Right renal cortex interstitium (tissue), 3 donors: ENCODE measurements at places on chromosomes 2 and 18.

DNA sequence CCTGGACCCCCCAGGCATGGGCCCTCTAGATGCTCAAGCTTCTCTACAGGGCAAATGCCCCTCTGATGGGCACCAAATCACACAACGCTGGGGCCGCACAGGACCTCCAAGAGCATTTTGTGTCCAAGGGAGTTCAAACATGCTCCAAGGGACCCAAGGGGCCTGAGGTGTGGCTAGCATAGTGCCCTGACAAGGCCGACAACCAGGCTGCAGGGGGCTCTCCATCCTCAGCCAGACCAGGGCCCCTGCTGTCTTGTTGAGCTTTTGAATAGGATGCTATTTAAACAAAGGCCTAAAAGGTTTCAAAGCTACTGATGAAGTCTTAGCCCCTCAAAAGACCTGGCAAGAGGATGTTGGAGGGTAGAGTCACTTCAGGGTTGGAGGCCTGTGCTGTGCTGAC, 33.1 kb downstream of the EN1 start:
- DNase-seq: no peak

DNA sequence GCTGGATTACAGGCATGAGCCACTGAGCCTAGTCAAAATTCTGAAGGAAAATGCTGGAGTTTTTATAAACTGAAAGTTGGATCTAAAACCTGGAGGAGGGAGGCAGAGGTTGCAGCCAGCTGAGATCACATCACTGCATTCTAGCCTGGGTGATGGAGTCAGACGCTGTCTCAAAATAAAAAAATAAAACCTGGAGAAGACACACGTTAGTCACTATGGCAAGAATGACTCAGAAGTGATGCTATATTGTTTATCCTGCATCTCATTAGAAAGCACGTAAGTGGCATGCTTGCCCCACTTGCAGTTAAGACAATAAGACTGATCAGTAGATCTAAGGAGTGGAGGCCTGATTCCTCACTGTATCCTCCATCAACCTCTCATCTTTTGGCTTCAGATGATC, 106.6 kb upstream of the STON1 start:
- no peak for DNase-seq

- DNase-seq: no peak
These were observed 93.0 kb upstream of the CHST9 start for GRCh38 chr18:27278131-27278530.

GRCh38 chr18:31688606-31689005, 4.2 kb upstream of the B4GALT6 start:
- DNase-seq: no peak

DNA sequence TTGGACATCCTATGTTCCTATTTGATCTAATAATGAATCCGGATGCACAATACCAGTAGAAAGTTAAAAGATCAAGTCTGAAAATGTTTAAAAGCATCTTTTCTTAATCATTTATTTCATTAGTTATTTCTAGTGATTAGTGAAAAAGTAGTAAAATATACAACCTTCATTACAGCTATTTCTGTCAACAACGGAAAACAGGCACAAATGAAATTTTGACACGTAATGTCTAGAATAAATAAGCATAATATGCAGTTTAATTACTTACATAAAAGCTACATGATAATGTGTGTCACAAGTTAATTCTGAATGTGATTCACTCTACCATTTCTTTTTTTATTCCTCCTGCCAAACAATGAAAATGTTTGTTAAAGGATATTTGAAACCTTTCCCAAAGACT, 216.1 kb downstream of the MYCN start:
- DNase-seq: no peak

- DNase-seq: no peak
These were observed 456.8 kb downstream of the MTX2 start for GRCh38 chr2:176725873-176726645.

GRCh38 chr2:198731842-198732399, 725.8 kb downstream of the SATB2 start:
- DNase-seq: no peak

GRCh38 chr2:31642707-31643106, 62.0 kb upstream of the SRD5A2 start:
- no peak for DNase-seq
